ENCODE measurements at places on chromosomes 11 and 22.

- no peak for DNase-seq
These were observed 60.5 kb downstream of the NAT10 start for GRCh38 chr11:34165786-34166555.

GRCh38 chr11:124673333-124674167 is at the start of the genes SIAE and SPA17:
Gene SIAE, minus strand, starts transcription at chr11:124673739. Its CDS starts 31 bp downstream, at chr11:124673708.
Gene SPA17, plus strand, starts transcription at chr11:124673904. Its CDS starts 1,361 bp downstream, at chr11:124675265.
- DNase-seq, result peak; percentile 89

- peak; percentile 25 for DNase-seq
These were observed 40.1 kb upstream of the CLMP start for GRCh38 chr11:123235117-123235655.

- no peak for DNase-seq
These were observed 30.6 kb downstream of the SHANK2 start for GRCh38 chr11:71221821-71222220.

DNA sequence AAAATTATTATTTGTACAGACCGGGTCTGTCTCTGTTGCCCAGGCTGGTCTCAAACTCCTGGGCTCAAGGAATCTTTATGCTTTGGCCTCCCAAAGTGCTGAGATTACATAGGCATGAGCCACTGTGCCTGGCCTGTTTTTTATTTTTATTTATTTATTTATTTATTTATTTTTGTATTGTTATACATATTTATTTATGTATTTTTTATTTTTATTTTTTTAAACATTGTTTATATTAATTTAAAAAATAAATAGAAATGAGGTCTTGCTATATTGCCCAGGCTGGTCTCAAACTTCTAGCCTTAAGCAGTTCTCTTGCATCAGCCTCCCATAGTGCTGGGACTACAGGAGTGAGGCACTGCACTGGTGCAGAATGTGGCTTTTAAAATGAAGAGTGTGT is 47.0 kb downstream of the SWAP70 start:
- no peak for DNase-seq

DNA sequence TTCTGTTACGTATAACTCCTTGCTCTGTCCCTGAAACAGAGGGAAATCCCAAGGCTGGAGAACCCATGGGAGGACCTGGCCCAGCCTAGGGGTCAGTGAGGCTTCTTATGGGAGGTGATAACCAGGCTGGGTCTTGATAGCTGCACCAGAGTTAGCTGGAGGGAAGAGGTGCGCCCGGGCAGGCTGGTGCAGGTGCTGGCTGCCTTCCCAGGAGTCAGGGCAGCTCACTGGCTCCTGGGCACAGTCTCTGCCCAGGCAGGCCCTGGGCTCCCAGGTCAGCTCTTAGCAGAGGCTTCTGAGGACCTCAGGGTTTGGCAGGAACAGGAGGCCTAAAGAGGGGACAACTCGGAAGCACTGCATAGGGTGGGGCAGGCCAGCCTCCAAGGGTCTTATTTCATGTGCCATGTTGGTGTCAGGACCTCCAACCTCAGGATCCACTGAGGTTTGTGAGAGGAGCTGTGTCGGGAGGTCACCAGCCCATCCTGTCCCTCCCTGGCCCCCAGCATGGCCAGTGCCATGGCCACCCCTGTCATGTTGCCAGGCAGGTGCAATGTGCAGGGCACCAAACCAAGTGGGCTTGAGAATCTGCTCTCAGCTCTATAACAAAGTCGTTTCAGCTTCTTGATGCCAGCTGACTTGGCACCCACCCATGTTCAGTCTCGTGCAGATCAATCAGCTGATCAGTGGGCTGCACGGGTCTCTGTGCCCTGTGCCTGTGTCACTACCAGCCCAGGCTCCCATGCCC is 20.5 kb upstream of the CELSR1 start:
- DNase-seq, result no peak

DNA sequence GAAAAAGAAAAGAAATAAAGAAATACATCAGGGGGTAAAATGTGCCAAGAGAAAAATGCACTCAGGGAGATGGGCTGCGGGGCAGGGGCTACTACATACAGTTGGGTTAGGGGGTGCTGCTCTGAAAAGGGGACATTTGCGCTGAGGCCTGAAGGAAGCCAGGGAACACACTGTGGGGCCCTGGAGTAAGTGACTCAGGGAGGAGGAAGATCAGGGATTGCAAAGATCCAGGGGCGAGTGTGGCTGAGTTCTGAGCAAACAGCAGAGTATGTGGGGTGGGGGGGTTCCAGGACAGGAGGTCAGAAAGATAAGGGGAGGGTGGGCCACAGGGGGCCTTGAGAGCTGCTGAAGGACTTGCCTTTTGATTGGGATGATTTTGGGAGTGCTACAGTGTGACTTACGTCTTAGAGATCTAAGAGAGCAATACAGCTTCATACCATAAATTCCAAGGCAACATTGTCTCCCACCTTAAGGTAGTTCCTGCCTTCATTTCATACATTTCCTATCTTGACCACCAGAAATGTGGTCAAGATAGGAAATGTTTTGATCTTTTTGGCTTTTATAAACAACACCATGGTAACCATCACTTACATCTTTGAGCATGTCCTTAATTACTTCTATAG is 5.8 kb downstream of the A4GALT start:
- DNase-seq, result no peak

GRCh38 chr11:24043842-24044241 is 453.0 kb upstream of the LUZP2 start:
- DNase-seq, result no peak

DNA sequence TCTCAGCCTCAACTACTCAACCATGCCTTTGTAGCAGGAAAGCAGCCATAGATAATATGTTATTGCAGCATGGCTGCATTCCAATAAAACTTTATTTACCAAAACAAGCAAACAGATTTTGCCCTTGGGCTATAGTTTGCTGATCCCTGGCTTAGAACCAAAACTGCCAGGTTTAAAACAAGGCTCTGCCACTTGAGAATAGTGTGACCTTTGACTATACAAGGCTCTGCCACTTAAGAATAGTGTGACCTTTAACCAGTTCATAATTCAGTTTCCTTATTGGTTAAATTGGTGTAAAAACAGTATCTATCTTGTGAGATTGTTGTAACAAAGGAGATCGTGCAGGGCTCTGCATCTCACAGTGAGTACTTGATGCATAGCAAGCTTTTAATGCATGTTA is 217.3 kb upstream of the MTNR1B start:
- no peak for DNase-seq

- DNase-seq, result no peak
These were observed 42.8 kb downstream of the GLYAT start for GRCh38 chr11:58688789-58689503.

- no peak for DNase-seq
These were observed 8.1 kb downstream of the TMA7B start for GRCh38 chr22:39967996-39968972.

GRCh38 chr22:30968924-30969531 is at the start of gene TUG1:
Gene TUG1, plus strand, starts transcription at chr22:30969265.
- peak; percentile 98 for DNase-seq

DNA sequence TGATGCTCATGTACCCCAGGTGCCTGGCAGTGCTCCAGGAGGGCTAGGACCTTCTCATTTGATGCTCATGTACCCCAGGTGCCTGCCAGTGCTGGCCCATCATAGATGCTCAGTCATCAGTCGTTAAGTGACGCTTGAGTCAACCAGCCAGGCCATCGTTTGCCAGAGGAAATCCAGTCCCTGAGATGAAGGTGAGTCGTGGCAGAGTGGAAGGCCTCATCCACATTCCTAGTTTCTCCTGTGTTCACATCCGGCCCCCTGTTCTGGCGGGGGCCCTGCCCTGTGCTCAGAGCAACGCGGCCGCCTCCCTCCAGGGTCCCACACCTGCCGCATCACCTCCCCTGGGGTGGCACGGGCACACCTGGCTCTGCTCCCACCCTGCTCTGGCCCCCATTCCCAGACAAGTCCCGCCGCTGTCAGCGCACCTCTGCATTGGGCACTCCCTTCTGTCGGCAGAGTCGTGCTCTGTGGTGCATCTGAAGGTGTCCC is 279.9 kb downstream of the BRD1 start:
- no peak for DNase-seq

DNA sequence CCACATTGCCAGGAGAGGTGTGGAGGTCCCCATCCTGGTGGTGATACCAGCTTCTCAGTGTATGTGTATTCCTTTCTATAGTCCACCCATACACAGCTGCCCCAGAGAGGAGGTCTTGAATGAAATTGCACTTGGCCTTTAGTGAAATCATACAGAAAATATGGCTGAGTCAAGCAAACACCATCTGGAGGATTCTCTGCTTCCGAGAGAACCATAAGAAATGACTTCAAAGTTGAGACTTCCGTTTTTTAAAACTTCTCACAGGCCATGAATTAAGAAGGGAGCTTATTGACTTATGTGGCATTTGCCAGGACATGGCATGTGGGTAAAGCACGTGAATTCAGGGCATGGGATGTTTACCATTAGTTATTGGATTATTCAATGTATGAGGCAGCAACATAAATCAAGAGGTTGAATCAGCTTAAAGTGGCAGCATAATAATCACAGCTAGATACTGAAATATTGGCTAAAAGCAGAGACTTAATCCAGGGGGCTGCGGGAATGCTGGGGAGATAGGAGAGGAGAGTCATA is 119.1 kb upstream of the MTNR1B start:
- DNase-seq, result no peak

DNA sequence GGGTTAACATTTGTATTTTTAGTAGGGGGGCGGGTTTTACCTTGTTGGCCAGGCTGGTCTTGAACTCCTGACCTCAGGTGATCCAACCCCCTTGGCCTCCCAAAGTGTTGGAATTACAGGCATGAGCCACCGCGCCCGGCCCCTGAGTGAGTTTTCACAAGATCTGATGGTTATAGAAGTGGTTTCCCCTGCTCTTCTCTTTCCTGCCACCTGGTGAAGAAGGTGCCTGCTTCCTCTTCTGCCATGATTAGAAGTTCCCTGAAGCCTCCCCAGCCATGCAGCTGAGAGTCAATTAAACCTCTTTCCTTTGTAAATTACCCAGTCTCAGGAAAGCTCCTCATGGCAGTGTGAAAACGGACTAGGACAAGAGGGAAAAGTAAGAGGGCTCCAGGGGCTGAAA is 259.1 kb upstream of the PLET1 start:
- no peak for DNase-seq

DNA sequence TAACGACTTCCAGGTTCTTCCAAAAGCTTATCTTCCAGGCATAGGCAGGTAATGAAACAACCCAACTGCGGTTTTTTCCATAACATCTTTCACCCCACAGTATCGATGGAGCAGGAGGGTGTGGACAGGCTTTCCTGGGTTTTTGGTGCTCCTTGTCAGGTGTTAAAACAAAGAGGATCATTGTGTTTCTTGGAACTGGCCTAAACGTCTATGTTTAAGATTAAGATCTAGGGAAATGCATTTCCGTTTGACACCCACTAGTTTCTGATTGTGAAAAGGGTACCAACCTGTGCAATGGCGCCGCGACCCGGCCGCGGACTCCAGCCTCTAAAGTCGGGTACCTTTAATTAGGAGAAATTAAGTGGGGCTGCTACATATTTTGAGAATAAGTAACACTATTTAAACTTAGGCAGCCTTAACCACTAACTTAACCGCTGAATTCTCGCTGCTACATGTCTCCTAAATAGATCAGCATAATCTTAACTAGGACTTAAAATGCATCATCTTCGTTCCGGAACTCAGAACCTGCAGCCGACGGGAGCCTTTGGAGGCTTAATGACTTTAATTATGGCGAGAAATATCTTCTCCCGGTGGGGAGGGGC is 31.5 kb downstream of the C22orf31 start:
- DNase-seq, result no peak

DNA sequence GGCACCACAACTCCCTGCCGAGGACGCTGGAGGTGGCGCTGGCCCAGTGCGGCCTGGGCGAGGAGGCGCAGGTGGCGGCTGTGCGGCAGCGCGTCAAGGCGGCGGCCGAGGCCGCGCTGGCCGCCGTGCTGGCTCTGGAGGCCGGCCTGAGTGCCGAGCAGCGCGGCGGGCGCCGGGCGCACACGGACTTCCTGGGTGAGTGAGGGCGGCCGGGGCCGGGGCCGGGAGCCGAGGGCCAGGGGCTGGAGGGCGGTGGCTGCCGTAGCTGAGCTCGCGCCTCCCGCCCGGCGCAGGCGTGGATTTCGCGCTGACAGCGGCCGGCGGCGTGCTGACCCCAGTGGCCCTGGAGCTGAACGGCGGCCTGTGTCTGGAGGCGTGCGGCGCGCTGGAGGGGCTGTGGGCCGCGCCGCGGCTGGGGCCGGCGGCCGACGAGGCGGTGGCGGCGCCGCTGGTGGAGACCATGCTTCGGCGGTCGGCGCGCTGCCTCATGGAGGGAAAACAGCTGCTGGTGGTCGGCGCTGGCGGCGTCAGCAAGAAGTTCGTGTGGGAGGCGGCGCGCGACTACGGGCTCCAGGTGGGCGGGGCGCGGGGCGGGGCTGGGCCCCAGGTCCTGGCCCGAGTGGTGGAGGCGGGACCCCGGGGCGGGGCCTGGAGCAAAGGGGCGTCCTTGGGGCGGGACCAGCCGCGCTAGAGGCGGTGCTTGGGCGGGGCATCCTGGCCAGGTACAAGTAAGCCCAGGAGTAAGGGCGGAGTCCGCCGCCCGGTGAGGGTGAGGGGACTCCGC is 5.4 kb downstream of the CARNS1 start:
- DNase-seq, result peak; percentile 98

Data from CD4-positive, alpha-beta T cell treated with Interleukin-15 for 4 hours (primary cell).